ENCODE measurements at places on chromosomes 6 and 20.

DNA sequence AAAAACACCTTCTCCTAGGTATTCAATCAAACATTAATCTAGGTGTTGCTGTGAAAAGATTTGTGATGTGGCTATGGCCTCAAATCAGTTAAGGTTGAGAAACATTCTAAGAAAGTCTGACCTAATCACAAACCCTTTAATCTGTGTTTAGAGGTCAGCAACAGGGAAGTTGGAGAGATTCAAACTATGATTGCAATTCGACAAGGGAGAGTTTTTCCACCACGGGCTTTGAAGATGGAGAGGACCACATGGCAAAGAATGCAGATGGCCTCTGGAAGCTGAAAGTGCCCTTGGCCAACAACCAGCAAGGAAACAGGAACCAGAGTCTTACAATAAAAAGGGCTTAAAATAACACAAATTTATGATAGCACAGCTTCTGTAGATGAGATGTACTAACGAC, 29.6 kb upstream of the LGSN start:
- DNase-seq: no peak

DNA sequence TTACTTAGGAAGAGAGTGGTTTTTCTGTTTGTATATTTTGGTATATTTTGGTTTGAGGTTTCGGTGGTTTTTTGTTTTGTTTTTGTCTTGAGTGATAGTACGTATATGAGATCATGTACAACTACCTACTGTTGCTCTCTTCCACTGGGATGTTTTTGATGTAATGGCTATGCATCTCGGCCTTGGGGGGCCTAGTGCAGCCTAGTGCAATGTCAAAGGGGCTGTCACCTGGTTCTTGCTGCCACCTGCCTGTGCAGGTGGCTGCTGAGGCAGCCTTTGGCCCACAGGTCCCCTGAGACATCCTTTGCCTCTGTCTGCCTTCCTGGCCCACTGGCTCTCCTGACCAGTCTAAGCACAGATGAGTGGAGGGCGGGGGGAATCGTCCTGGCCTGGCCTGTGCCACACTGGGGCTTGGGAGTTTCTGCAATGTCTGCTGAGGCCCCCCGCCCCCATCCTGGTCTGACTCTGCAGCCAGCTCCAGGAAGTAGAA, 546.6 kb downstream of the CD83 start:
- no peak for DNase-seq

DNA sequence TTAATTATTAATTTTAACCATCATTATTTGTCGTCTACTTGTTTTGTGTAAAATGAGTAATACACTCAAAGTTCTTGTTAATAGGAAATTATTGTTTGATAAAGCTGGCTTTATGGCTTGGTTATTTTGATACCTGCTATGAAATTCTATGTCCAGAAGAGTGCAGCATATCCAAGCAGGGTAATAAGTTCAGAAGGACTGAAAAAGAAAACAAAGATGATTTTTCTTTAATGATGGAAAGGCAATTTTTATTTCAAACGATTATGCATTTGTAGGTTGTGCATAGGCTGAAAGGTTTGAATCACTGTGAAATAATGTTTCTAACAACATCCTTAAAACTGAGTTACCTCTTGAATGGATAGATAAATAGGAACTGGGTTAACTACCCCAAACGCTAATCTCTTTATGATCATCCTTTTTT, 1.4 kb upstream of the MAN1A1 start:
- DNase-seq: no peak

DNA sequence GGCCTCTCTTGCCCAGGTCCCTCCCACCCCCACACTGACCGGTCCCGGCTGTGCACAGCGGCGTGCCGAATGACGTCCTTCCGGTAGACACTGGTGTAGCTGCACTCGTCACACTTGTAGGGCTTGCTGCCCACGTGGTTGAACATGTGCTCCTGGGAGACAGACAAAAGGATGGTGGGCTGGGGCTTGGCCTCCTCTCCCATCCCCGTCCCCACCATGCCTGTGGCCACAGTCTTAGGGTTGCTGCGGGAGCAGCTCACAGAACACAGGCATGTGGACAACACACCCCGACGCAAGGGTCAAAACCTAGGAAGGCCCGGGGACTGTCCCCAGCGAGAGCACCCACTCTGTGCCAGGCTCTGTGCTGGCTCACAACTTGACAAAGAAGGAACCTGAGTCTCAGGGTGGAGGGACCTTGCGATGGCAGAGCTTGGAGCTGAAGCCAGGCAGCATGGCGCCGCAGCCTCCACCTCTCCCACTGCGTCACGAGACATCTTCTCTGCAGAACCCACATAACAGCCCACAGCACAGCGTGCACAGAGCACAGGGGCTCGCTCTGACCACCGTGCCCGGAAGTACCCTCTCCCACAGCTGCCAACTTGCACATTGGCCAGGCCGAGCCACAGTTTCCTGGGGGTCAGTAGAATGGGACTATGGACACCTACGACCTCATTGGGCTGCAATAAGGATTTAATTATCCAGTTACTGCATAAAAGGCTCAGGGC, 9.8 kb downstream of the ZNF335 start:
- no peak for DNase-seq

GRCh38 chr6:137272403-137272802, 53.2 kb upstream of the IFNGR1 start:
- no peak for DNase-seq

DNA sequence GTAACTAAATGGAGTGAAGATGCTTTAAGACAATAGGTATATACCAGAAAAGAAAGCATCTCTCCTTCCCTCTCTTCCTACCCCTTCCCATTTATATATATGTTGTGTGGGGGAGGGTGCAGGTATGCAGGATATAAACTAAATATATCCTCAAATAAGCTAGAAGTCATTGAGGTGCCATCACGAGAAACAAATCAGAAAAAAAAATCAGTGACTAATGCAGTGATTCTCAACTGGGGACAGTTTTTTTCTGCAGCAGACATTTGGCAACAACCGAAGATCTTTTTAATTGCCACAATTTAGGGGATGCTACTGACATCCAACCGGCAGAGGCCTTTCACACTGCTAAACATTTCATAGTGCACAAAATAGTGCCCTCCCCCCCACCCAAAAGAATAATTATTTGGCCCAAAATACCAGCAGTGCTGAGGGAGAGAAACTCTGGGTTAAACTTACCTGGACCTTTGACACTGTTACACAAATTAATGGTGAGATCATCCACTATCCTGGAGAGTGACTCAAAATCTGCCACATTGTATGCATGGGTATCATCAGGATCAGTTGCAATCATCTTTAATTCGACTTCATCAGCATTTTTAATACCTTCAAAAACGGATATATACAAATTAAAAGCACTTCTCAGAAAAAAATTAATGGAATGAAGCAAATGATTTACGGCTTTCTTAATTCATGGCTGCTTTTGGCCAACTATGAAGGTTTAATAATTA, 55.0 kb downstream of the COL12A1 start:
- no peak for DNase-seq

DNA sequence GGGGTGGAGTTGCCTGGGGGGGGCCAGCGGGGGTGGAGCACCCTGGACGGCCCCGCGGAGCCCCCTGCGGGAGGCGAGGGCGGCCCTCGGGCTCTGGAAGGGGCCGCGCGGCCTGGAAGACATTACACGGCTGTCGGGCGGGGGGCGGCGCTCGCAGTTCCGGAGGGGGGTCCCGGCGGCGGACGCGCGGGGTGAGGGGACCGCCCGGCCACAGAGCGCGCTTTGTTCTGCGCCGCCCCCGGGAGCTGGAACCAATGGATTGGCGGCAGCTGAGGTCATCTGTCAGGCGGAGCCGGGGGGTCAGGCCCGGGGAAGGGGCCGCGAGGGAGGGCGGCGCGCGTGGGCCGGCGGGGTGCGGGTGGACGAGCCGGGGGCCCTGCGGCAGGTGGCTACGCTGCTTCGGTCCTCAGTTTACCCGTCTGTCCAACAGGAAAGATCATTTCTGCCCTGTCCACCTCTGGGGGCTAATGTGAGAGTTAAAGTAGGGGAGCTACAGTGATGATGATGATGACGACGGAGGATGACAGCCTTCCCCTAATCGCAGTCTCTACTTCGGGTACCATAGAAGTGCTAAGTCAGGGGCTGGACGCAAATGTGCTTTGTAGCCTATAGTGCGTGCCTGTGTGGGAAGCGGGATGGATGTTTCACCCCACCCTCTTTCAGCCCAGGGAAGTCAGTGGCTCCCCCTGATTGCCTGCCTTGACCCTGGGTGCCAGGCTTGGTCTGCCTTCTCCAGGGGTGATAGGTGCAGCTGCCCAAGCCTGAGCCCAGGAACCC, 10.4 kb downstream of the SRXN1 start:
- no peak for DNase-seq

GRCh38 chr6:38517005-38517404, 122.7 kb downstream of the BTBD9 start:
- no peak for DNase-seq

DNA sequence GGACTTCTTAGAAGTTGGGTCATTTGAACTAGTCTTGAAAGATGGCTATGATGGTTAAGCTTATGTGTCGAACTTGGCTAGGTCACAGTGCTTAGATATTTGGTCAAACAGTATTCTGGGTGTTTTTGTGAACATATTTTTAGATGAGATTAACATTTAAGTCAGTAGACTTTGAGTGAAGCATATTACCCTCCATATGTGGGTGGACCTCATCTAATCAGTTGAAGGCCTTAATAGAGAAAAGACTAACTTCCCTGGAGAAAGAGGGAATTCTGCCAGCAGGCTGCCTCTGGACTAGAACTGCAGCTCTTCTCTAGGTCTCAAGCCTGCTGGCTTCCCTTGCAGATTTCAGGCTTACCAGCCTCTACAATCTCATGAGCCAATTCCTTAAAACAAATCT, 76.9 kb downstream of the RCAN2 start:
- DNase-seq: no peak

GRCh38 chr20:24812373-24812772, 136.7 kb upstream of the CST7 start:
- DNase-seq: no peak

GRCh38 chr20:14816471-14816870, 479.1 kb upstream of the FLRT3 start:
- DNase-seq: no peak

GRCh38 chr6:34412643-34413214, 13.1 kb downstream of the RPS10 start:
- no peak for DNase-seq

DNA sequence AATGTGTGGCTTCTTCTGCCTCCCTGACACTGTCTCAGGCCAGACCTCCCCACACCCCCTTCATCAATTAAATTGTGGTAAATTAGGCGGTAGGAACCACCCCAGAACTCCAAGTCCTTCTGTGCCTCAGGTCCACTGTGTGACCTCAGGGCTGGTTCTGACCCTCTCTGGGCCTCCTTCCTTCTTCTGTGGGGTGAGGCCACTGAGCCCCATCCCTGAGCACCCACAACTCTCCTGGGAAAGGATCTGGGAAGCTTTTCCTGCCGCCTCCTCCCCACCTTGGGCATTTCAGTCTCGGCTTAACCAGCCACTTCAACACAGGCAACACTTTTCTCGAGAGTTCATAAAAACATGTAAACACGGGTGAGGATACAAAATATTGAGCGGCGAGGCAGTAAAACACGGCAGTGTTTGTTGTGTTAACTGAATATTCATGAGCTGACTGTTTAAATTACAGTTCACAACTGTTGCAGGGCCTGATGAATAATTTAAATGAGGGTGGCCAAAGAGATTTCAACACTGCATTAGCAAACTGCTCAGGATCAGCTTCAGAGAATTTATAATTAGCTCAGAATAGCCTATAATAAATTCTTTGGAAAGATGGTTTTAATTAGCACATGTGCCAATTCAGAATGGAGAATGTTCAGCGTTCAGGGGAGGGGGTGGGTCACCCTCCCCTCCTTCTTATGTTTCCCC, 112.1 kb downstream of the TOX2 start:
- DNase-seq: no peak

DNA sequence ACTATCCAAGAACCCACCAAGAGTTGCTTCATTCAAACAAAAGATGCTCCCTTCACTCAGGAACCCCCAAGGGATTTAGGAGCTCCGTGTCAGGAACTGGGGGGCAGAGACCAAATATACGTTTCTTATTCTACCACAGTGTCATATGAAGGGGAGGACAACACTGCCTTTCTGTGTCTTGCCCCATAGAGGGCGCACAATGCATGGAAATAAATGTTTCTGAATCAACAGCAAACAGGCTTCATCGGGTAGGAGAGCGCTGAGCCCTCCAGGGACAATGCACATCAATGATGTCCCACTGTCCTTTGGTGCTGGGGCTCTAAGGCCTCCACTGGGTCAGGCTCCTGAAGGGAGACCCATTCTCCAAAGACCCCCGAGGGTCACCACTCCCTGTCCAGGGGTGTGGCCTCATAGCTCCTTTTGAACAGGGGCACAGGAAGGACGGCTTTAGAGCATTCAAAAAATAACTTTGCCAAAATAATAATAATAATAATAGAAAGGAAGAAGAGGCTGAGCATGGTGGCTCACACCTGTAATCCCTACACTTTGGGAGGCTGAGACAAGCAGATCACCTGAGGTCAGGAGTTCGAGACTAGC, 31.1 kb downstream of the PLG start:
- DNase-seq: peak; percentile 34

DNA sequence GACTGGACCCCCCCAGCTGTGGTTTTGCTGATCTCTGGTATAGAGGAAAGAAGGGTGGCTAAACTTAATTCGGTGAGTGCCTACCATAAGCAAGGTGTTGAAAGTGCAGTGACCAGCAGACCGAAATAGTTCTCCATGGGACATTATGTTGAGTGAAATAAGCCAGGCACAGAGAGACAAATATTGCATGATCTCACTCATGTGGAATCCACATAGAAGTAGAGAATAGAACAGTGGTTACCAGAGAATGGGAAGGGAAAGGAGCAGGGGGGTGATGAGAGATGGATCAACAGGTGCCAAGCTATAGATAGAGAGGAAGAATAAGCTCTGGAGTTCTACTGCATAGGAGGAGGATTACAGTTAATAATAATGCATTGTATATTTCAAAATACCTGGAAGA, 9.7 kb upstream of the GCNT2 start:
- no peak for DNase-seq

GRCh38 chr20:14559612-14560011, 222.2 kb upstream of the FLRT3 start:
- DNase-seq: no peak

DNA sequence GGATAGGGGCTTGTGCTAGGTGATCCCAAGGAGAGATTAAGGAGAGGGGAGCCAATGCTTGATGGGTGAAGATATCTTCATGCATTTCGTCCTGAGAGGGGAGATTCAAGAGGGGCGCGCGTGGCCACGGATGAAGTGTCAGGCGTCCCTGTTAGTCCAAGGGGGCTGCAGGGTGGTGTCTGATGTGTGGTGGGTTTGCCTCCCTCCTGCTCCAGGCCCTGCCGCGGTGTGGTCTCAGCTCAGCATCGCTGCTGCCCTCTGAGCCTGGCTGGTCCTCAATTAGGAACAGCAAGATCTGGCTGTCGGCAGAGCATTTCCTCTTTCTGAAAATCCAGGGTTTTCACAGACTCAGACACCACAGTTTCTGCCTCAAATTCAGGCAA, 318.0 kb downstream of the THBS2 start:
- DNase-seq: no peak

DNA sequence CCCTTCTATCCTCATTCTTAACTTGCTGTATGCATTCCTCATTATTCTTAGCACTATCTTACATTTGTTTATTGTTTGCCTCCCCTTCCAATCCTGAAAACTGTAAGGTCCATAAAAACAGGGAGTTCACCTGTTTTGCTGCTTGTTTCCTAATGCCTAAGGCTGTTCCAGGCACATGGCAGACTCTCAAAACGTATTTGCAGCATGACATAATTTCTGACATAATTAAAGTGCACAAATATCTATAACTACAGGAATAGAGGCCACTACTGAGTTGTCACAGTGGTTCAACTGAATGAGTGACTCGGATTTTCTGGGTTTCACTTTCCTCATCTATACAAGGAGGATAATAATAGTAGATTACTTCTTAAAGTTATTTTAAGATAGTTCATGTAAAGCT, 83.0 kb downstream of the HFE start:
- DNase-seq: no peak

Measured in activated CD4-positive, alpha-beta T cell treated with anti-CD3 and anti-CD28 coated beads for 48 hours (primary cell).